Upper lobe of right lung (tissue), 1 donor: ENCODE measurements at places on chromosomes 6 and 20. TPM values are rescaled to one million over a fixed set of nuclear protein-coding genes. Genes with fewer than 3 reads are reported as not detected.
A peak's percentile ranks its signal among the peaks of the same experiment; 100 is the strongest.

COL21A1 gene
- total RNA-seq, result 15.6 TPM

KHDC1 gene
- total RNA-seq, result 1.9 TPM

RIN2 gene
- 116 TPM for total RNA-seq

ECT2L gene
- total RNA-seq, result not detected

- no peaks in the 10 kb centered on the region for H3K36me3 ChIP-seq
- no peaks in the 10 kb centered on the region for H3K27me3 ChIP-seq
- peak; percentile 84 for DNase-seq
- H3K27ac ChIP-seq, result peak overlapping the region; percentile 52
- H3K4me1 ChIP-seq, result no peaks in the 10 kb centered on the region
These were observed 93.8 kb downstream of the FOXA2 start for GRCh38 chr20:22490287-22491193.

DNA sequence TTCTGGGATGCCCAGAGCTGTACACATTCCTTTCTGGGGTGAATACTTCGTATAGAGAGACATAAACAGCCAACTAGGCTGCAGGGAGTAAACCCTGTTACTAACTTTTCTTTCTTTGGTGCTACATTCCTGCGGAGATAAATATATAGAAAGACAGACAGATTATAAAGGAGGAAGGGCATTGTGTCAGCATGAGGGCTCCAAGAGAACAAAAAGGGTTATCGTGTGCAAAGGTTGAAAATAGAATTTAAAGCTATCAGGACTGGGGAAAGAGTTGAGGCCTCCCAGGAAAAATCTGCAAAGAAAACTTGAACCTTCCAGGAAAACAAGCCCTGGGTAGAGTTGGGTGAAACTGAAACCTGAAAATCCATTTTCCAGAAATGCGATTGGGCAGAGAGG lies 68.0 kb downstream of the TMEM170B start:
- no peaks in the 10 kb centered on the region for H3K27me3 ChIP-seq
- H3K27ac ChIP-seq, result no peak overlapping the region
- DNase-seq, result no peak
- H3K4me1 ChIP-seq, result peaks cover 33% of the 10 kb centered on the region

DNA sequence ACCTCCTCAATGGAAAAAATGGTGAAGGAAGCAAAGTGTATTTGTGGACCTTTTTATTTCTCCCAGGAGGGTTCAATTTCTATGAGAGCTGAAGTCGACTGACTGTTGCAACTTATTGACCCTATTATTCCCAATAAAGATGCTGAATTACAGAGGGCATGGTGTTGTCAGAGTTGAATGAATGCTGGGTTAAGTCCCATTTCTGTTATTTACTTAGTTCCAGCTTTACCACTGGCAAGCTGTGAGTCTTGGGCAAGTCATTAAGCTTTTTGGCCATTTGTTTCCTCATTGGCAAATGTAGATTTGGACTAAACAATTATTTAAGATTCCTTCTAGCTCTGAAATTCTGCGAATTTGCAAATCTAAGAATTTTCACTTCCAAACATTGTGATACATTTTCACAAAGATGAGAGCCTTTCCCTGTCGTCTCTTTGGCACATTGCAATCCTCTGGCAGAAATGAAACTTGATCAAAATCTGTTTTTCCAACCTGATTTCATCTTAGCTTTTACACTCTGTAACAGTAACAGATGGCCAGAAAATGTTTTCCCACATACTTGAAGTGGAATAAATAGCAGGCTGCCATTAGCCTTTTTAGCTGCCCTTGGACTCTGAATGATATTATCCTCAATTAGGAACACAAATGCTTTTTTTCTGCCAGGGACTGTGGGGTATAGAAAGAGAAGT lies 21.3 kb downstream of the BLTP3A start:
- H3K4me1 ChIP-seq, result peaks cover 14% of the 10 kb centered on the region
- H3K27ac ChIP-seq, result no peak overlapping the region
- no peak for DNase-seq

DNA sequence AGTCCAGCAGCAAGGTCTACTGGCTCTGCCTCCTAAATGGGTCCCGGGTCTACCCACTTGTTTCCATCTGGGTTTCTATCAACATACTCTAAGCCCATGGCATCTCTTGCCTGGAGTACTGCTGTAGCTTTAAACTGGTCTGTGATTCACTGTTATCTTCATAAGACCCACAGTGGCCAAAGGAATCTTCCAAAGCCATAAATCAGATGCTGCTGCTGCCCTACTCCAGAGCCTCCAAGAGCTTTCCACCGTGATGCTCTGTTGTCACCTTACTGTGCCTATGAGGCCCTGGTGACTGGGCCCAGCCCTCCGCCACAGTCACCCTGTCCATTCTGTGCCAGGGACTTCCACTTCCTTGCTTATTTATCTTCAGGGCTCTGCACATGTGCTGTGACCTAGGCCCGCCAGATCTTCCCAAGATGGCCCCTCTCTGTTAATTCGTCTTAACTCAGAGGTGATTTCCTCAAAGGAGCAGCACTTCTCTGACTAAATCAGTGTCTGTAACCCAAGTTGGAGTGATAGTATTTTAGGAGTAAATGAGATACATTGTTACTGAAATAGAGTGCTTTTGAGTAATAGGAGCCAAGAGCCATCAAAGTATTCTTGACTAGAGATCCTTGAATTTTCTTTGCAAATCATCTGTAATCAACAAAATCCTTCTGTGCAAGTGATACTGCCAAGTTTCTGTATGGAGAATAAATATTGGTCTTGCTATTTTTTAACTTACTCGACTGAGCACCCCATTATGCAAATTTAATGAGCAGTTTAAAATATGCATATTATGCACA lies 102.5 kb downstream of the PPP1R14C start:
- H3K4me1 ChIP-seq, result no peaks in the 10 kb centered on the region
- H3K27ac ChIP-seq, result no peak overlapping the region
- DNase-seq, result no peak
- no peak overlapping the region for H3K4me3 ChIP-seq
- H3K27me3 ChIP-seq, result no peaks in the 10 kb centered on the region
- no peaks in the 10 kb centered on the region for H3K36me3 ChIP-seq
